ENCODE measurements at places on chromosomes 3 and 15.

DNA sequence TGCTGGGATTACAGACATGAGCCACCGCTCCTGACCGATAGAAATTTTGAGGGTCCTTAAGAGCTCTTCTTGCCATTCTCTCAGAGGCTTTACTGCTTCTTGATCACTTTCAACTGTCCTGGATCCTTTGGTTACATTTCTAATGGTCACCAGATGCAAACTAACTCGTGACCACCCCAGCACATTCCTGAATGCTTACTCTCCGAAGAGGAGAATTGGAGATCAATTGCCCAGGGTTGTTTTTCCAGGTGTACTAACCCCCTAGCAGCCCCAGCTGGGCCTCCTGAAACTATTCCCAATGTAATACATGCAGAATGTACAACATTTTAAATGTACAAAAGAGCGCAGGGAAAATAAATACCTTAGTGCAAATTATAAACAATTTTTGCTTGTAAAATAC lies 65.1 kb upstream of the TBL1XR1 start:
- no peak for DNase-seq

GRCh38 chr3:12394569-12395271 lies 89.6 kb upstream of the TSEN2 start:
- DNase-seq = no peak

- no peak for DNase-seq
Observed at GRCh38 chr15:42012241-42012640, 8.6 kb downstream of the PLA2G4E start.

DNA sequence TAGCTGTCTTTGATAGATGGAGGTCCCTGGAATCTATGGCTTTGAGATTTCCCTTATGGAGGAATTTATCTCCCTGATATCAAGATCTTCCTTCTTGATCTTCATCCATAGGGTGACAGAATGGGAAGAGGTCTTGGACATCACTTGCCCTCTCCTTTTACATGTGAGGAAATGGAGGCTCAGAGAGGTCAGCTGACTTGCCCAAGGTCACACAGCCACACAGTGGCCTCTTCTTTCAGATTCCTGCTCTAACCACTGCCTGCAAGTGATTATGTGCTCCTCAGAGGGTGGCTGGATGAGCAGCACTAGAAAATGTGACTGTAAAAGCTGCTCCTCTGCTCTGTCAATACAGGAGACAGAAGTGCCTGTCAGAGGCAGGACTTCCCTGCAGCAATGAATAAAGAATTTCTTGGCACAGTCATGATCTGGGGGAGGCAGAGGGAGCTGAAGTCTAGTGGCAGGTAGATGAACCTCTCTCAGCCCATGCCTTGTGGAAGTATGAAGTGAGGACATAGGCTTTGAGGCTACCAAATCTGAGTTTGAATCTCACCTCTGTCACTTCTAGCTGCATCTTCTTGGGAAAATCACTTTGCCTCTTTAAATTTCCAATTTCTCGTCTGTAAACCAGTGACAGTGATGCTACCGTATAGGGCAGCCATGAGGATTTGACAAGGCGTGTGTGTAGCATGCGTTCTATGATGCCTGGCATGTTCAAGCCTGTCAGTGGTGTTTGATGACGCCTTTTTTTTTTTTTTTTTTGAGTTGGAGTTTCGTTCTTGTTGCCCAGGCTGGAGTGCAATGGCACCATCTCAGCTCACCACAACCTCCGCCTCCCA lies 12.0 kb downstream of the SSUH2 start:
- no peak for DNase-seq

GRCh38 chr15:39591141-39591895 lies 10.4 kb downstream of the THBS1 start:
- DNase-seq = no peak

DNA sequence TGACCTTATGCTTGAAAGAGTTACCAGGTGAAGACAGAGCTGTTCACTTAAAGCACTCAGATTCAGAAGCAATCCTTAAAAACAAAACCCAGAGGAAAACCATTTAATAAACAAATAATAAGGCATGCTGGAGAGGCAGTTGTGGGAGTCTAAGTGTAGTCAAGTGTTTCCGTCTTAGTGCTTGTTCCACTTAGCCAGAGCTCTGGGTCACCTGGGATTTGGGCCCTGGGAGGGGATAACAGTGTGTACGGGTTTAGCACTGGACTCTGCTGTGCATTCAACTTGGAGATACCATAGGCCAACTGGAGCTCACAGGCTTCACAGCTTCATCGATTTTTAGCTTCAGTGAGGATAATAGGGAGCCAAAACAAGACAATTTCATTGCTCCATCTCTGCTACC lies 444.6 kb downstream of the CNTN4 start:
- DNase-seq = no peak

GRCh38 chr3:25426408-25426807 lies 1.7 kb upstream of the RARB start:
- DNase-seq = no peak

DNA sequence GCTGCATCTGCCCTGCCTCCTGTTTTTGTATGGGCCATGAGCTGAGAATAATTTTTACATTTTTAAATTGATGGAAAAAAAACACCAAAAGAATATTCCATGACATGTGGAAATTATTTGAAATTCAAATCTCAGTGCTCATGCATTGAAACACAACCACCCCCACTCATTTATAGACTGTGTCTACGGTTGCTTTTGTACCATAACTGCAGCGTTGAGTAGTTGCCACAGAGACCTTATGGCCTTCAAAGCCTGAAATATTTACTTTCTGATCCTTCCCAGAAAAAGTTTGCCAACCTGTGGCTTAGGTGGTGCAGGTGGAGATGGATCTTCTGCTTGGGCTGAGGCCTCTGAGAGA lies 28.1 kb downstream of the ARNT2 start:
- DNase-seq = no peak

GRCh38 chr15:62666046-62666445 lies 376.5 kb upstream of the TPM1 start:
- DNase-seq = peak; percentile 62

GRCh38 chr3:96491023-96491422 lies 323.4 kb upstream of the EPHA6 start:
- no peak for DNase-seq

DNA sequence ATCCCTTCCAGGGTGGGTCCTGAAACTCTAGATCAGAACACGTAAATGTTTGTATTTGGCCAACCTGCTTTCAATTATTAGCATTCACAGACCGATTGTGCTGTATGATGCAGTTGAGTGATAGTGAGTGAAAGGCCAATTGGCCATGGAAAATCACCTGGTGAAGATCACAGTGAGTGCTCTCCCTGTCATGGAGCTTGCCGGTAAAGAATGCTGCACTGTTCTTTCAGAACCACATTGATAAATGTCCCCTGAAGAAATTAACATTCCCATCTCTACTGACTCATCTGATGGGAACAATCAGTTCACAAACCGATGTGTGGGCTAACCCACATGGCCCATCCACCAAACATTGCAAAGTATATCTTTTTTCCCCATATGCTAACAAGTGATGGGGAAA lies 324.8 kb upstream of the TBL1XR1 start:
- DNase-seq = no peak

DNA sequence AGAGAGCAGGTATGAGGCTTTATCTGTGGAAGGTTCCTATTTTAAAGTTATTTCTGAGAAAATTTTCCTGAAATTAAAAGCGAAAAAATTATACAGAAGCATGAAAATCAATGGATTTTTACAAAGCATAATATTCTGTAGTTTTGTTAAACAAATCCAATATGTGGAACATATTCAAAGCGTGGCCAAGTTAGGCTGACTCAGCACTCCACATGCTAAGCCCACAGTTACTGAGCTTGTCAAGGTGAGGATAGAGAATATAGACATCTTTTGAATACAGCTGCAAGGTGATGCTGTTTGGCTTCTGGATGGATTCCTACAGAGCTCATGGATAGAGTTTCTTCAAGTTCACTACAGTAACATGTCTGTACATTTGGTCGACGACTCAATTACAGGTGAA lies 302.5 kb downstream of the C3orf38 start:
- no peak for DNase-seq

DNA sequence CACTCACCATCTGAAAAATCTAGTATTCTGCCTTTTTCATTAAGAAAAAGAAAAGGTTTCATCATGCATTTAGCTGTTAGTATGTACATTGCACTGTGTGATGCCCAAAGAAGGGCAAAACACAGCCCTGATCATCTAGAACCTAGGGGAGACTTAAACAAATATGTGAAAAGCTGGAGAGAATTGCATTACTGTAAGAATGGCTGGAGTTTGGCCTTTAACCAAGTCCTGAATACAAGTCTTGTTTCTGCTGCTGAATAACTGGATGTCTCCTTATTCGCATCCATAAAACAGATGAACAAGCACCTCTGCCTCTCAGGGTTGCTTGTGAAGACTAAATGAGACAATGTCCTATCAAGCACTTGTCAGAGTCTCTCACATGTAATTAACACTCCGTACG lies 233.4 kb upstream of the LRTM1 start:
- DNase-seq = no peak

GRCh38 chr3:43161684-43162229 lies 55.9 kb upstream of the POMGNT2 start:
- DNase-seq = no peak

DNA sequence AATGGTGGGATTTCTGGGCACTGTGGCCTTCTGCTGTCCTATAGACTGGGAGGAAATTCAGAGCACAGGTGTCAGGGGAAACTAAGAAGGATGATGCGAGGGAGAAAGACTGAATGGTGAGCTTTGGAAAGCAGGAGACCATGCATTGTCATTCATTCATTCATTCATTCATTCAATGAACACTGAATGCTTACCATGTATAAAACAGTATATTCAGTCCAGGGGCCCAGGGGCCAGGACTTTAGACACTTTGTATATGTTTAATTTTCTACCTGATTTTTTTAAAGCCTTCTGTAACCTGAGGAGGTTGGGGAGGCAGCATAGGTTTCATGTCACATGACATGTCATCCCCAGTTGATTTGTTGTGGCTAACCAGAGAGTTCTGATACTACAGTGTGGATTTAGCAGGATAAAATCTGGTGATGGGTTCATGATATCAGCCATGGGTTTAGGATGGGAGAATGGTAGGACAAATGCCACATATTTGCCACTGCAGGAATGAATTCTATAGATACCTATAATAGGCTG lies 57.7 kb upstream of the ATG7 start:
- no peak for DNase-seq

DNA sequence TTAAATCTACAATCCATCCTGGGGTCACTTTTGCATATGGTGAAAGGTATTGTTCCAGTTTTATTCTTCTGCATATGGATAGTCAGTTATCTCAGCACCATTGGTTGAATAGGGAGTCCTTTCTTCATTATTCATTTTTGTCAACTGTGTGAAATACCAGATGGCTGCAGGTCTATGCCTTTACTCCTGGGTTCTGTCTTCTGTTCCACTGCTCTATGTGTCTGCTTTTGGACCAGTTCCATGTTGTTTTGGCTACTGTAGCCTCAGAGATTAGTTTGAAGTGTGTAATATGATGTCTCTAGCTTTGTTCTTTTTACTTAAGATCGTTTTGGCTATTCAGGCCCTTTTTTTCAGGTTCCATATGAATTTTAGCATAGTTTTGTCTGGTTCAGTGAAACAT lies 795.8 kb downstream of the OTOL1 start:
- no peak for DNase-seq

- peak; percentile 40 for DNase-seq
Observed at GRCh38 chr15:100671858-100672543, 69.6 kb downstream of the ASB7 start.

All from hematopoietic multipotent progenitor cell treated with erythropoietin and hydrocortisone succinate and interleukin-3 and kit ligand, for 6 days (in vitro differentiated cells).